ENCODE measurements at places on chromosomes 12 and 14.

- no peak for DNase-seq
These were observed 215.7 kb upstream of the CRY1 start for GRCh38 chr12:107309020-107309419.

- no peak for DNase-seq
These were observed 200.2 kb upstream of the RBM19 start for GRCh38 chr12:114166362-114166761.

GRCh38 chr14:91289464-91289863 lies 45.0 kb upstream of the GPR68 start:
- no peak for DNase-seq

- no peak for DNase-seq
These were observed 2.0 kb downstream of the BBS10 start for GRCh38 chr12:76346236-76346635.

DNA sequence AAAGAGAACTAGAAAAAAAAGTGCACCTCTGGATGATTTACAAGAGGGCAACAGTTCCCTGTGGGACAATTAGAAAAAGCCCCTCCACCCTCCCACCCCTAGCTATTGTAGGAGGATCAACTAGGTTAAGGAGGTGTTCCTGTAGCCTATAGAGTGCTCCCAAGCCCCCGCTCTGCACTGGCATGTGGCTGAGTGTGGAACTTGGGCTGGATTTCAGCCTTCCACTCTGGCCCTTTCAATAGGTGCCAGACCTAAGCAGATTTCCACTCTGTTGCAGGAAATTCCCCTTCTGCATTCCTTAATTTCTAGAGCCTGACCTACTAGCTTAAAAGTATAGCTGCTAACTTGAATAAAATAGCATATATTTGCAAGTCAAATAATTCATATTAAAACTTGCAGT lies 2.8 kb downstream of the NFATC4 start:
- no peak for DNase-seq

- no peak for DNase-seq
These were observed 195.1 kb upstream of the RTL1 start for GRCh38 chr14:101098641-101099040.

DNA sequence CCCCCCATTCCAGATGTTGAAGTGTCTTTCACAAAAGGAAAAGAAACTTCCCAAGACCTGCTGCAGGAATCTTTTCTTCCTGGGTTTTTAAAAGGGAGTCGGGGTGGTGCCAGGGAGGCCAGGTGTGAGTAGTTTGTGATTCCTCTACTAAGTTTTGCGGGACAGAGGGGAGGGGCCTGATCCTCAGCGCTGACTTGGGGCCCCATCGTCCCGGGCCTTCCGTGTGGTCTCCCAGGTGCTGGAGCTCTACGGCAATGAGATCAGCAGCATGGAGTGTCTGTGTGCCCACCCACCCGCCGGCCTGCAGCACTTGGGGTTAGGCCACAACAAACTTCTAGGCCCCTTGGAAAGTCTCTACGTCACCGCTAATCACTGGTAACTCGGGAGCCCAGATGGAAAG lies 4.5 kb downstream of the LRRC43 start:
- no peak for DNase-seq

DNA sequence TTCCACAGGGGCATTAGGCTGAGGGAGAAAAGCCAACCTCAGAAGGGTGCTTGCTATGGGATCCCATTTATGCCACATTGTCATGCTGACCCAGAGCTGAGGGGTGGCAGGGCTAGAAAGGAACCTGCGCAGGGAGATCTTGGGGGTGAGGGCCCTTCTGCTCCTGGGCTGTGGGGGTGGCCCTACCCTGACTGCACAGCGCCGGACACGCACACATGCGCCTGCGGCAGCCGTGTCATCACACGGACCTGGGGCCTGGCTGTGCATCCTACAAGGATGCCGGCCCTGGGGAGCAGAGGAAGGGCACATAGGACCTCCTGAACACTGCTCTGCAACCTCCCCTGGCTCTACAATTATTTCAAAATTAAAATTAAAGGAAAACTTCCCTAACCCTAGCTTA lies 6.9 kb downstream of the CDCA4 start:
- no peak for DNase-seq

- no peak for DNase-seq
These were observed 226.0 kb downstream of the SNAPC1 start for GRCh38 chr14:61988240-61988639.

DNA sequence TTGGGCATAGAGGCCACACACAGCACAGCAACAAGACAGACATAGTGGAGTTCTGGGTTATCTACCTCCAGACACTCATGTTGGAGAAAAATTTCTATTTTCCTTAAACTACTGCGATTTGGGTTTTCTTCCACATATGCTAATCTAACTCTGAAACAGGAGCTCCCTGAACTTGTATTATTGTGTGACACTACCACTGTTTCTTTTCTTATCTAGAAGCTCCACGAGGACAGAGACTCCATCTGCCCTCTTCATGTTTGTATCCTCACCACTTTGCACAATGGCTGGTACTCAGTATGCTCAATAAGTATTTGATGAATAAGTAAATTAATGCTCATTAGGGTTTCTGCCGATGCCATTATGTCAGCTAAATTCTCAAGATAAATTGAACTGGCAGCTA lies 218.6 kb downstream of the PAX9 start:
- DNase-seq: no peak

GRCh38 chr12:84166812-84167211 lies 745.8 kb downstream of the SLC6A15 start:
- DNase-seq: no peak

DNA sequence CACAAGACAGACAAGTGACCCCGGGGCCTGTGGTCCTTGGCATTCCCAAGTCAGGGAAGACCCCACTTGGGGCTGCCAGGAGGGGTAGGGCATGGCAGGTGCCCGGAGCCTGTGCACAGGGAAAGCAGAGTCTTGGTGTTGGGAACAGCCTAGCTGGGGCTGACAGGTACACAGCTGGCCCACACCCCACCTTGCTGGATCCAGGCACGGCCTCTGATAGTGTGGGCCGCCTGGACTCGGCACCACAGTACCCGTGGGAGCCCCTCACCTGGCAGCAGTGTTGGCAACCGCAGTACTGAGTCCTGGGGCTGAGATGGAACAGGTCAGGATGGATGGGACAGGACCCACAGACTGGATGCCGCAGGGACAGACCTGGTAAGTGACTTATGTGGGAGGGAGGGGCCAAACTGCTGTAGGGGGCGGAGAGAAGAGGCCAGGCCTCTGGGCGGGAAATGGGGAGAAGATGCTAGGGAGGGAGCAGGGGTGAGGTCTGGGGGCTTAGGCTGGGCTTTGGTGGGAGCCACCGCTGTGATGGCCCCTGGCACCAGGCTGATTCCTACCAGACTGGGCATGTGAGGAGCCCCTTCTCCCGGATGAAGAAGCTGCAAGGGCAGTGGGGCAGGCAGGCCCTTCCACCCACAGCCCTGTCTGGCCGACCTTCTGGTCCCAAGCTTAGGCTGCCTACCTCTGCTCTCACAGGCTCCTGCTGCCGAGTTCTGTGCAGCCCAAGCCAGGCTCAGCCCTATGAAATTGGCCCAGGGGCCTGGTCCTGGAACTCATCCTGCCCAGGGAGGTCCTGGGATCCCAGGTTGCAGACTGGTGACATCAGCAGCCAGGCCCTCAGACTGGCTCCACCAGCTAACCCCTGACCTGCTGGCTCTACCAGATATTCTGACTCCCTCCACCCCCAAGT lies at the start of gene TGM1:
TGM1 (minus strand) TSS at position 357 of the 913 bp plus-strand sequence. CDS start 825 bp downstream, outside the sequence.
- no peak for DNase-seq

- DNase-seq: no peak
These were observed 118.5 kb downstream of the PHETA1 start for GRCh38 chr12:111250251-111250881.

DNA sequence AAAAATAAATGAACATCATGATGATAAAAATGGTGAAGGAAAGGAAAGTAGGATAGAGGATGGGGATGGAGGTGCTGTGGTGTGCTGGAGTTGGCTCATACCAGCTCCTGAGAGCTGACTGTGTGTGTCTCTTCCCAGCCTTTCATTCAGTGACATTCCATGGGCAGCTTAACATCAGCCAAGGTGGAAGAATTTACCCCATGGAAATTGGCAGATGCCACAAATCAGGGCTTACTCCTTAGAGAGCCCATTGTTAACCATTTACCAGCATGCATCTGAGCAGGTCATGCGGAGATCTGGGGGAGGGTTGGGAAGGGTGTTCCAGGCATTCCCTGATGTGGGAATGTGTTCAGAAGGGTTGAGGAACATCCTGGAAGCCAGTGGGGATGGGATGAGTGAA lies 164.7 kb upstream of the MYL2 start:
- DNase-seq: no peak

DNA sequence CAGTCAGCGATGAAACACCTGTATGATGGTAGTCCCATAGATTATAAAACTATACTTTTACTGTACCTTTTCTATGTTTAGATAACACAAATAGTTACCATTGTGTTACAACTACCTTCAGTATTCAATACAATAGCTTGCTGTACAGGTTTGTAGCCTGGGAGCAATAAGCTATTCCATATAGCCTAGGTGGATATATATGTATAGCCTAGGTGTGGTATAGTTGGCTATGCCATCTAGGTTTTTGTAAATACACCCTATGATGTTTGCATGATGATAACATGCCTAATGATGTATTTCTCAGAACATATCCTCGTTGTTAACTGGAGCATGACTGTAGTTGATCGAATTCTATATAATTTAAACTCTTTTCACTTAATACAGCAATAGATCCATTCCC lies 316.1 kb downstream of the FUT8 start:
- no peak for DNase-seq
